Stimulated activated CD4-positive, alpha-beta T cell treated with anti-CD3 and anti-CD28 coated beads, Interleukin-4, amount 100 ng/mL, for 4 hours (primary cell): ENCODE measurements at places on chromosomes 12 and 14.

DNA sequence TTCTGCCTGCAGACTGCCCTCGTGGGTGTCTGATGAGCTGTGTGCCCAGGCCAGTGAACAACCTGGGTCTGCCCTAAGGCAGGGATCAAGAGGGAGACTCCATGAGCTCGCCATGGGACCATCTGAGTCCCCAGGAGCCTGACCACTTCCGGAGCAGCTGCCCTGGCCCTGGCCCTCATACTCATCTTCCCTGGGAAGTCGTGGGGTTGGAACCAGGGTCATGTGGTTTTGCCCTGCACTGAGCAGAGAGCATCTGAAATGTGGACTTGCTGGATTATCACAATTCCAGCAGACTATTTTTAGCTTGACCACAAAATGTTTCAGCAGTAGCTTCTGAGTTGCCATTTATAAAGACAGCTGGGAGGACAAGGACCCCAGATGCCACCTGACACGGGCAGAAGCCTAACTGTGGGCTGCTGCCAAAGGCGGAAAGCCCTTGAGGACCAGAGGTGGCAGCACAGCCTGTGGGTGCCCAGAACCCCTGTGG, 6.7 kb downstream of the BTBD6 start:
- no peak for DNase-seq

- DNase-seq, result peak; percentile 85
Observed at GRCh38 chr12:53324779-53325510, 3.5 kb upstream of the AAAS start.

- no peak for DNase-seq
Observed at GRCh38 chr12:67519484-67520433, 128.8 kb upstream of the DYRK2 start.

GRCh38 chr12:18443768-18444437, 182.6 kb downstream of the PIK3C2G start:
- DNase-seq, result no peak

DNA sequence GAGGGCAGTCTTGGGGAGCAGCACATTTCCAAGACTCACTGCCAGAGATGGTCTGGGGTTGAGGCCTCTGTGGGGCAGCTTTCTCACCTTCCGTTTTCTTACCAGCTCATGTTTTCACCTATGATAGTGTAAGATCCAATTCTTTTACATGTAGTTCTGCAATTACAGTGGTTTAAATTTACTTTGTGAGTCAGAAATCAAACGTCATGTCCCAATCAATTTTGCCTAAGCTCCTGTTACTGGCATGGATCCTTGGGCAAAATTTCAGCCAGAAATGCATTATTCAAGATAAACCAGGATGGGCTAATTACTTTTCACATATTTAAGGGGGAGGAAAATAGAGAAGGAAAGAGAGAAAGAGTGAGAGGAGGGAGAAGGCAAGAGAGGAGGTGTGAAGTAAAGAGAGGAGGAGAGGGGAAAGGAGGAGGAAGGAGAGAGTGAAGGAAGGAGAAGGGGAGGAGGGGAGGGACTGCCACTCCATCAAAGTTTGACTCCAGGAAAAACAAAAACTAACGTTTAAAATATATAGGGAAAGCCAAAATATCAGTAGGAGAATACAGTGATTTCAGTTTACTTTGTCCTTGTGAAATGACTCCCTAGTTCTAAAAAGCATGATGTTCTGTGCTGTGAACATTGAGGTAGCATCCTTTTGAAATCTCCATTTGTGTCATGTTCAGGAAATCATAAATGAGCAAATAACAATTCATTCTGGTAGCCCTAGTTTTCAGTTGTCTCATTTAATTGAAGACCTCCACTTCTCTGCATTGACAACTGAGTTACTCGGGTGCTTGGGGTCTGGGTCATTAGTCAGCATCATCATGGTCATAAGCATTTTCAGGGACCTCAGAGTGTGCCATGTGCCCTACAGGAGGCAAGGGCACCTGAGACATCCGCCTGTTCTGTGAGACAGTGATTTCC, 3.0 kb downstream of the BMAL2 start:
- no peak for DNase-seq

DNA sequence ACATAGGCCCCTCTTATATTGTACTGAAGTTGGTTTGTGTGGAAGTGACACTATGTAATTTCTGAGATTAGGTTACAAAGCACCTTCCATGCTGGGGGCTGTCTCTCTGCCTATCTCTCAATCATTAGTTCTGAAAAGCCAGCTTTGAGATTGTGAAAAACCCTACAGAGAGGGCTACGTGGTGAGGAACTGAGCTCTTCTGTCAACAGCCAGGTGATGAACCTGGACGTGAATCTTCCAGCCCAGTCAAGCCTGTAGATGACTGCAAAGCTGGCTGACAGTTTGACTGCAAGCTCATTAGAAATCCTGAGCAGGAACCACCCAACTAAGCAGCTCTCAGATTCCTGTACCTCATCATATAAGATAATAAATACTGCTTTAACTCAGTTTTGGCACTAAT, 36.3 kb upstream of the BBS10 start:
- no peak for DNase-seq

DNA sequence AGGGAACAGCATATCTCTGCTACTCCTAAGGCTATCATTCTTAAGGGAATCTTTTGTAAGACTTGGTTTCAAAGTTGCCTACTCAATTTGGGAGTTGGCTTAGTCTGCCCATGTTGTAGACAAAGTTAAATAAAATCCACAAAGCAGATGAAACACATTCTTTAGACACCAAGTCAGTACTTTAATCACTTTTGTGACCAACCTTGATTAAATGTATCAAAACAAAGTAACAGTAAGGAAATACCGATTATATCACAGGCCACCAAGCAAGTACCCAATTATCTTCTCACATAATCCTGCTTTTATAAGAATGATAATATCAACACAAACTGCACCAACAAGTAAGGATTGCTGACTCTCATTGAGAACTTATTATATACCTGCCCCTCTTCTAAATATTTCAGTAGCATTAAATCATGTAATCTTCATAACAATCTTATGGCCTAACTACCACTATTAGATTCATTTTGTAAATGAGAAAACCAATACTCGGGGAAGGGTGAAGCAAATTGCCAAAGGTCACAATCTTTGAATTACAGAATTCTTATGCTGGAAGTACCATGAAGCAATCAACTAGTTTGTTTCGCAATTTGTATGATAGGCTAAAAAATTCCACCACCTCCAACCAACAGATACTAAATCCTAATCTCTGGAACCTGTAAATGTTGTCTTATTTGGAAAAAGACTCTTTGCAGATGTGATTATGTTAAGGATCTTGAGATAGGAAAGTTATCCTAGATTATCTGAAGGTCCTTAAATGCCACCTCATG, 12.6 kb upstream of the DIO2 start:
- no peak for DNase-seq

- peak; percentile 84 for DNase-seq
Observed at GRCh38 chr14:35416108-35416750, 11.7 kb upstream of the NFKBIA start.

DNA sequence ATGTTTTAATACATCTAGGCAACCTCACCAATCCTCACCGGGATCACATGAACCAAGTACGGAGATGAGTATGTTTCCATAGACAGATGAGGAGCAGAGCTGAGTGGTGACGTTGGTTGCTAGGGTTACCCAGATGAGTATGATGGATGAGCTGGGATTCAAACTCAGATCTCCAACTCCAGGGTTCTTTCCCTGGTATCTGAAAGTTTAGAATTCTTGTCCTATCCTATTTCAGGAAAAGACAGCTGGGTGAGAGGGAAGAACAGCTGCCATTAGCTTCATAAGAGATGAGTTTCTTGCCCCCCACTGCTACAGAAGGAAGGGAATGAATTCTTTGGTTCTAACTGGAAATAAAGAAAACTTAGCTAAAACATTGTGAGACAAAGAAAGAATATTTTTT, 728.9 kb upstream of the TBX3 start:
- DNase-seq, result no peak
